Stomach (tissue), 19 donors: ENCODE measurements at places on chromosomes 12 and 14. TPM values are rescaled to one million over a fixed set of nuclear protein-coding genes. Genes with fewer than 3 reads are reported as not detected.

DNA sequence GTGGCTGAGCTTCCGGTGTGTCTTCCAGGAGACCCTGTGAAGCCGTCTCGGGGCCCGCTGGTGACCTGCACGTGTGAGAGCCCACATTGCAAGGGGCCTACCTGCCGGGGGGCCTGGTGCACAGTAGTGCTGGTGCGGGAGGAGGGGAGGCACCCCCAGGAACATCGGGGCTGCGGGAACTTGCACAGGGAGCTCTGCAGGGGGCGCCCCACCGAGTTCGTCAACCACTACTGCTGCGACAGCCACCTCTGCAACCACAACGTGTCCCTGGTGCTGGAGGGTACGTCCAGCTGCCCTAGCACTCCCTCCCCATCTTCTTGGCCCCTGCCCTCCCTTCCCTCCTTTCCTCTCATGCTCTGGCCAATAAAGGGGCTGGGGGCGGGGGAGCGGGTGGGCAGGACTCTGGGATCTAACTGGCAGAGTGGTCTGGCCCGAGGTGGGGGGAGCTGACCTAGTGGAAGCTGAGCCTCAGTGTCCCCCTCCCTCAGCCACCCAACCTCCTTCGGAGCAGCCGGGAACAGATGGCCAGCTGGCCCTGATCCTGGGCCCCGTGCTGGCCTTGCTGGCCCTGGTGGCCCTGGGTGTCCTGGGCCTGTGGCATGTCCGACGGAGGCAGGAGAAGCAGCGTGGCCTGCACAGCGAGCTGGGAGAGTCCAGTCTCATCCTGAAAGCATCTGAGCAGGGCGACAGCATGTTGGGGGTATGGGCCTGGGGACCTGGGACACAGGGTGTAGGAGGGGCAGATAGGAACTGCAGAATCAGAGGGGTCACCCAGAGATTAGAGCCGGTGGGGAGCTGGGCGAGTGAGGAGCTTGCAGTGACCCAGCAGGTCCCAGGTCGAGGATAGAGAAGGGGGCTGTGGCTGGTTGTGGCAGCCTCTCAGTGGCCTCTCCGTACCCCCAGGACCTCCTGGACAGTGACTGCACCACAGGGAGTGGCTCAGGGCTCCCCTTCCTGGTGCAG, 6.0 kb downstream of the ACVRL1 start:
- DNase-seq = no peak
- no peaks in the 10 kb centered on the region for H3K27me3 ChIP-seq
- H3K4me3 ChIP-seq = peak overlapping the region; percentile 3
- peak overlapping the region; percentile 43 for H3K27ac ChIP-seq

GRCh38 chr12:80411787-80412186, 32.2 kb upstream of the PTPRQ start:
- no peak overlapping the region for H3K27ac ChIP-seq
- H3K27me3 ChIP-seq = no peaks in the 10 kb centered on the region
- H3K36me3 ChIP-seq = no peaks in the 10 kb centered on the region
- DNase-seq = no peak
- no peak overlapping the region for H3K4me3 ChIP-seq
- no peaks in the 10 kb centered on the region for H3K4me1 ChIP-seq

Gene WASHC4
- 25.7 TPM for total RNA-seq

Gene TAS2R10
- total RNA-seq = not detected

GRCh38 chr14:96959992-96960391, 162.8 kb downstream of the VRK1 start:
- no peaks in the 10 kb centered on the region for H3K36me3 ChIP-seq
- peaks cover 5% of the 10 kb centered on the region for H3K27me3 ChIP-seq
- no peak for DNase-seq
- H3K4me1 ChIP-seq = no peaks in the 10 kb centered on the region
- H3K27ac ChIP-seq = no peak overlapping the region

Gene SBNO1
- 35.6 TPM for total RNA-seq

DNA sequence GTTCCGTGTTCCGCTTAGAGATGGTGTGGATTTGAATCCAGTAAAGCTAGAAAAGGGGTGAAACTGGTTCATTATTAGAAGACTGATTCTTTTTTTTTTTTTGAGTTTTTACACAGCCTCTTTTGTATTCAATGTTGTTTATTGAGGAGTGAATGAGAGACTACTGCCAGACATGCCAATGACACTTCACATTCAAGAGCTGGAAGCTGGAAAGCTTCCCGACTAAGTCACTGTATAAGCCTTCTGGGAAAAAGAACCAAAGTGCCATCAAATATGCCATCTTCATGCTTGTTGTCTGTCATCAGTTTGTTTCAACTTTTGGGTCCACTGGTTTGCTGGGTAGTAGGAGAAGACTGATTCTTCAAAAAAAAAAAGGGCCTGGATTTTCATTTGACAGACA, 164.8 kb downstream of the ATP23 start:
- no peak for DNase-seq
- no peaks in the 10 kb centered on the region for H3K36me3 ChIP-seq
- no peaks in the 10 kb centered on the region for H3K27me3 ChIP-seq
- no peak overlapping the region for H3K27ac ChIP-seq
- H3K4me1 ChIP-seq = no peaks in the 10 kb centered on the region

Gene KLRF1
- not detected for total RNA-seq

DNA sequence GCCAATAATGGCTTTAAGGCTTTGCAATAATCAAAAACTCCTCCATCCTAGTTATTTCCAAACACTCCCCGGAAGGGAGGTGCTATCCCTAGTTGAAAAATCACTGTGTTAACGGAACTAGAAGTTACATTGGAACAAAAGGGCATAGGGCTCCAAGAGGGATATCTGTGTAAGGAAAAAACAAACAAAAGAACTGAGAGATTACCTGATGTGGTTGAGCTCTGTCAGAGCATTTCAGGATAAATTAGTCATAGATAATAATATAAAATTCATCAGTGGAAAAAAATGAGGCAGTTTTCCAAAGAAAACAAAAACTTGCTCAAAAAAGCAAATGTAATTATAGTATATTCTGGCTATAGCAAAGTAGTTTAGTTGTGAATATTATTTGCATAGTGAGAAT, 27.4 kb upstream of the PAPLN start:
- no peak overlapping the region for H3K4me3 ChIP-seq
- no peak for DNase-seq
- H3K27me3 ChIP-seq = no peaks in the 10 kb centered on the region
- H3K27ac ChIP-seq = no peak overlapping the region
- H3K4me1 ChIP-seq = peaks cover 13% of the 10 kb centered on the region

Gene GPR137C
- total RNA-seq = 0.45 TPM

Gene KIF5A
- total RNA-seq = 1.8 TPM

Gene CDCA3
- total RNA-seq = 3.9 TPM

Gene GALNT8
- total RNA-seq = 19.7 TPM

GRCh38 chr12:100360450-100360849, 3.6 kb downstream of the SLC17A8 start:
- peaks cover 9% of the 10 kb centered on the region for H3K27me3 ChIP-seq
- no peak overlapping the region for H3K27ac ChIP-seq
- H3K36me3 ChIP-seq = no peaks in the 10 kb centered on the region
- no peak for DNase-seq
- H3K4me1 ChIP-seq = no peaks in the 10 kb centered on the region

DNA sequence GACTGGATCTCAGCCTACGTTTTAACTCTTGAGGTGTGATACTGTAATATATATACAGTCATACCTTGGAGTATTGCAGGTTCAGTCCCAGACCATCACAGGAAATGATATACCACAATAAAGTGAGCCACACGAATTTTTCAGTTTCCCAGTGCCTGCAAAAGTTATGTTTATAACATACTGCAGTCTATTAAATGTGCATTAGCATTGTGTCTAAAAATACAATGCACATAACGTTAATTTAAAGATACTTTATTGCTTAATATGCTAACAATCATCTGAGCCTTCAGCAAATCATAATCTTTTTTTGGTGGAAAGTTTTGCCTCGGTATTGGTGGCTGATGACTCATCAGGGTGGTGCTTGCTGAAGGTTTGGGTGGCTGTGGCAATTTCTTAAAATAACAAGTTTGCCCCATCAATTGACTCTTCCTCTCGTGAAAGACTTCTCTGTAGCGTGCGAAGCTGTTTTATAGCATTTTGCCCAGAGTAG, 18.9 kb downstream of the PYROXD1 start:
- no peak overlapping the region for H3K27ac ChIP-seq
- no peaks in the 10 kb centered on the region for H3K27me3 ChIP-seq
- peaks cover 91% of the 10 kb centered on the region for H3K36me3 ChIP-seq

DNA sequence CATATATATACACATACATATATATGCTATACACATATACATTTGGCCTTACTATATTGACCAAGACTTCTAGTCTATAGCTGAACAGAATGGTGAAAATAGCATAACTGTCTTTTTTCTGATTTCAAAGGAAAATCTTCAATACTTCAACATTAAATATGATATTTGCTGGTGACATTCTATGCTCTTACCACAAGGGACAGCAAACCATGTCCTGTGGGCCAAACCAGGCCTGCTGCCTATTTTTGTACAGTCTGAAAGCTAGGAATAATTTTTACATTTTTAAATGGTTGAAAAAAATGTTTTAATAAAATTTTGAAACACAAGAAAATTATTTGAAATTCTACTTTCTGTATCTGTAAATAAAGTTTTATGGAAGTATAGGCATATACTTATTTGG, 63.6 kb downstream of the EML5 start:
- no peak overlapping the region for H3K27ac ChIP-seq
- H3K4me3 ChIP-seq = no peak overlapping the region
- H3K4me1 ChIP-seq = no peaks in the 10 kb centered on the region
- H3K27me3 ChIP-seq = no peaks in the 10 kb centered on the region

DNA sequence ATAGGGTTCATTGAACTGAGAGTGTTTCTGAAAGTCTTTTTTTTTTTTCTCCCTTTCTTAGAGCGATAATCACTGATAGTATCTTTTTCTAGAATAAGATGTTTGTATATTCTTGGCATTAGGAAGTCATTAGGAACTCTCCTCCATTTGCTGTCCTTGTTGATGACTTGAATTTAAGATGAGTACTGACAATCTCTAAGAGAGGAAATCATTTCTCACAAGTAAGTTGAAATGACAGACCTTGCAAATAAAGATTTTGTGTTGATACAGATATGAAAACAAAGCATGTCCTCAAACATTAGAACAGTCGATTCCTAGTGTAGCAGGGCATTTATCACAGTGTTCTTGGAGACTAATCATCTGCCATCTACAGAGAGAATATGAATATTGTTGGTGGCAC, 458.4 kb upstream of the SYT1 start:
- H3K4me1 ChIP-seq = no peaks in the 10 kb centered on the region
- no peak overlapping the region for H3K4me3 ChIP-seq
- H3K36me3 ChIP-seq = no peaks in the 10 kb centered on the region
- H3K27me3 ChIP-seq = no peaks in the 10 kb centered on the region

DNA sequence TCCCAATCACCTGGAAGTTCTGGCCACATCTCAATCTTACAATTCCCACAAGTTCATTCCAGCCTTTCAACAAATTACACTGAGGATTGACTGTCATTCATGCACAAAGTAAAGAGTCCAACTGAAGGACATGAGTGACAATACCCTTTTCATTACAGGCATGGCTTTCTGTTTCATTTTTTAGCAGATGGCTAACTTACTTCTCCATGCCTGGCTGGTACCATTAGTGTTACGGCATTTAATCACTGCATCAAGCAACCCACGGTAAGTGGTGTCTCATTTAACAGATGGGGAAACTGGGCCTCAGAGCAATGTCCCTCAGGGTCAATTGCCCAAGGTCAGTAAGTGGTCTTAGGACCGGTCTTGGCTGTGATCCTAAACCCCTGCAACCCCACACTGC, 114.4 kb downstream of the PRICKLE1 start:
- H3K4me1 ChIP-seq = peaks cover 8% of the 10 kb centered on the region
- H3K4me3 ChIP-seq = no peak overlapping the region
- no peak for DNase-seq

- H3K36me3 ChIP-seq = no peaks in the 10 kb centered on the region
- H3K27ac ChIP-seq = no peak overlapping the region
- no peak for DNase-seq
- H3K27me3 ChIP-seq = no peaks in the 10 kb centered on the region
Measured at GRCh38 chr12:52806169-52806811, 7.6 kb downstream of the KRT4 start.

DNA sequence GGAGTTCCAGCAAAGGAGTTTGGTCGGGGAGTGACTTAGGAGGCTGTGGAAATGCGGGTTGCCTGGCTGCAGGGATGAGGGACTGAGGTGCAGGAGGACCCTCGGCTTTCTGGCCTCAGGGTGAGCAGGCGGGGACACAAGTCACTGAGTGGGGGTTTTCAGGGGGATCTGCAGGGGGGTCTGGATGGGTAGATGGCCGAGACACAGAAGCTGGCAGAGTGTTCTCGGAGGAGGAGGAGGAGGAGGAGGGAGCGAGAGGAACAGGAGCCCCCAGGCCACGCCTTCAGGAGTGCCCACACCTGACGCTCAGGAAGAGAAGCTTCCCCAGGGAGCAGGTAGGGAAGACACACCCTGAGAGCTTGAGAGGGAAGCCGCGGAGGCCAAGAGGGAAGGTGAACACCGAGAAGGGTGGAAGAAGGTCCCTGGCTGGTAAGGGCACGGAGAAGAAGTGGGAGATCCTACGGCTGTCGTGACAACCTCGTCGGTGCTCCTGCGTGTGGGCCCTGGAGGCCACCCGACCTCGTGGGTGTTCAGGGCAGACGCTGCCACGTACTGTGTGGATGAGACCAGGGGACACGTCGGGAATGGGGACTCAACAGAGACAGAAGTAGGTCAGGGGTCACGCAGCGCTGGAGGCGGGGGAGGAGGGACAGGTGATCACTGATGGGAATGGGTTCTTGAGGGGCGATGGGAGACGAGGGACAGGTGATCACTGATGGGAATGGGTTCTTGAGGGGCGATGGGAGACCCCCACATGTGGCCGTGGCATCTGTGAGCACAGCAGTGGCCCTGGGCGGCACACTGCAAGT, 109.4 kb downstream of the PIWIL1 start:
- no peaks in the 10 kb centered on the region for H3K4me1 ChIP-seq
- no peaks in the 10 kb centered on the region for H3K27me3 ChIP-seq
- H3K4me3 ChIP-seq = no peak overlapping the region
- H3K36me3 ChIP-seq = no peaks in the 10 kb centered on the region
- H3K27ac ChIP-seq = no peak overlapping the region

DNA sequence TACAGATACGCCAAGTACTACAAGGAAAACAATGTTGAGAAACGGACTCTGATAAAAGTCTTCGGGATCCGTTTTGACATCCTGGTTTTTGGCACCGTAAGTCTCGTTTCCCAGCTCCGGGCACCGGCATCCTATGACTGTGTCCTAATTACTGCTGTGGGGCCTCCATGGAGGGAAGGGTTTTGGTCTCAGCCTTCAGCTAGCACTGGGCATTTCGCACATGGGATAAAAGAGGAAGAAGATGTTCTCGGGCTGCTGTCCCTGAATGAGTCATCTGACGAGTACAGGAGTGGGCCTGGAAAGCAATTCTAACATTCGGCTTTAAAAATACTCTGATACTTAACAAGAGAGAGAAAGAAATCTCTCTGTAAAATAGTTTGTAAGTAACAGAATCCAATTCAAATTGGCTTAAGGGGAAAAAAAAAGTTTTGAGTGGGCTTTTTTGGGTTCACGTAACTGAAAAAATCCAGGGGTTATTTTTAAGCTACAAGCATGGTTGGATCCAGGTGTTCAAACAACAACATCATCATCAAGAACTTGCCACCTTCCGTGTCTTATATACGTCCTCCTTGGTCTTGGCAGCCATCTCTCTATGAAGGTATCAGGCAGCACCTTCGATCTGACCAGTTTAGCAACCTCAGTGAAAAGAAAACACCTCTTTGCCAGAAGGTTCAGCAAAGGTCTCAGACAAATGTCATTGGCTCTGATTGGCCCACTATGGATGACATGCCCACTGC, 34.4 kb upstream of the P2RX4 start:
- H3K27me3 ChIP-seq = no peaks in the 10 kb centered on the region
- H3K4me3 ChIP-seq = no peak overlapping the region
- peaks cover 6% of the 10 kb centered on the region for H3K4me1 ChIP-seq
- H3K27ac ChIP-seq = no peak overlapping the region

Gene PLEKHD1
- total RNA-seq = not detected

Gene GPR162
- 1.8 TPM for total RNA-seq
